ENCODE measurements at places on chromosomes 16 and 17.

DNA sequence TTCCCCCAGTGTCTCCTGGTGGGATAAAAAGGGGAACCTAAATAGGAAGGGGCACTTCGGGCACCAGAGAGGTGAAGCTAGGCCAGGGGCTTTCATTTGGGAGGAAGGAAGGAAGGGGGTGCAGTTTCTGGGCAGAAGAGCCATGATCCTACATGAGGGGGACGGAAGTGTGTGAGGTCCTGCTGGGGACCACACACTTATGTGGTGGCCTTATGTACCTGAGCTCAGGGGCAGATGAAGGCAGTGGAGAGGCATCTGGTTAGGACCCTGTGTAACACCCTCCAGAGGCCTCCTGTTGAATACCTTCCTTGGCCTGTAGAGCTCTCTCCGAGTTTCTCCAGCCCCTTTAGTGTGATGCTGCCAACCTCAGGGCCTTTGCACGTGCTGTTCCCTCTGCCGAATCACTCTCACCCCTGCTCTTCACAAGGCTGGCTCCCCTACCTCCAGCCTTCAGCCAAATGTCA is 21.2 kb downstream of the IGFBP4 start:
- no peak for DNase-seq

GRCh38 chr17:70041061-70041460 is 34.0 kb upstream of the KCNJ16 start:
- no peak for DNase-seq

GRCh38 chr16:88442383-88442726 is 10.7 kb upstream of the ZFPM1 start:
- DNase-seq, result no peak

- DNase-seq, result no peak
Observed at GRCh38 chr17:83170571-83171260, 91.3 kb downstream of the METRNL start.

- DNase-seq, result no peak
Observed at GRCh38 chr16:31200821-31201568, 1.6 kb downstream of the PYCARD start.

GRCh38 chr16:57590654-57591085 is 37.8 kb upstream of the ADGRG1 start:
- DNase-seq, result no peak

DNA sequence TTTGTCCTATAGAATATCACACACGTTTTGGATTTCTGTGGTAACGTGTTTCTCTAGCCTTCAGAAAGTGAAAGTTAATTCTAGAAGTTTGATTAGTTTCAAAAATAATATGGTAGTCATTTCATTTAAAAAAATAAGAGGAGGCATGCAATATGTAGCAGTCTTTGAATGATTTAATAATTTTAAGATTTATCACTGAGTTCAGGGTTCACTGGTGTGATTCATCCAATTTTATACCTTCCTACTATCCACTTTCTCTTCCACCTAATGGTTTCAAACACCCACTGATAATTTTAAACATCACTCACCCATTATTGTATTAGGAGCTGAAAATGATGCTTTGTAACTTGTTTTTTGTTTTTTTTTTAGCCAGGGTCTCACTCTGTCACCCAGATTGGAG is 42.3 kb downstream of the CMC2 start:
- no peak for DNase-seq

- DNase-seq, result no peak
Observed at GRCh38 chr16:51107742-51108141, 43.3 kb downstream of the SALL1 start.

- no peak for DNase-seq
Observed at GRCh38 chr17:27951872-27952271, 58.7 kb upstream of the LYRM9 start.

DNA sequence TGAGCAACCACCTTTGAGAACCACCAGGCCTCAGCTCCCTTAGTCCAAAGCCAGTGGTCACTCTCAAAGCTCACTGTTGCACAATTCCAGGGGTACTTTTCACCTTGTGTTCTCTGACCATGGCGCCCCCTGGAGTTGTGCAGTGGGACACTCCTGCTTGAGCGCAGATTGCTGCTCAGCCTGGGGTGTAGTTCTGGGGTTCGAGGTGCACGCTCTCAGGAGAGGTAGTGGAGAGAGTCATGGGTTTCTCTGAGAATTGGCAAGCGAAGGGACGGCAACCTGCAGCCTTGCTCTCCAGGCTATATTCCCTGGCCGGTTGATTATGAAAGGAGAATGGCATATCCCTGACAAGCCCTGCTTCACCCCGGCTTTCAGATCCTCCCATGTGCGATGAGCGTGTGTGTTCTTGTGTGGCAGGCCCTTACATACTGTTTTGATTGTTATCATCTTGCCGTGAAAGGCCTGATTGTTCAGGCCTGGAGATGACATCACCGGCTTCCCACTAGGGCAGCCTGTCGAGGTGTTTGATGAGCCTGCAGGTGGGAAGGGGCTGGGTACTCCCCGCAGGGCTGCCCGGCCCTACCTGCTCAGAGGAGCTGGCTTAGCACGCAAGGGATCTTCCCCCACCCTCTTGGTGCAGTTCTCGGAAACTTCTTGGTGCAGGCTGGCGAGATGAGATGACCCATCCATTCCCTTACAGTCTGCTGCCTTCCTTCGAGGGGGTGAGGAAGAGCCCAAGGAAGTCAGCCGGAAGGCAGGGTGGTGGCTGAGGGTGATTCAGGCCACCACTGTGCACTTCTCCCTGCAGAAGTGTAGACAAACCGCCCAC is 431.2 kb downstream of the SLC39A11 start:
- DNase-seq, result no peak

DNA sequence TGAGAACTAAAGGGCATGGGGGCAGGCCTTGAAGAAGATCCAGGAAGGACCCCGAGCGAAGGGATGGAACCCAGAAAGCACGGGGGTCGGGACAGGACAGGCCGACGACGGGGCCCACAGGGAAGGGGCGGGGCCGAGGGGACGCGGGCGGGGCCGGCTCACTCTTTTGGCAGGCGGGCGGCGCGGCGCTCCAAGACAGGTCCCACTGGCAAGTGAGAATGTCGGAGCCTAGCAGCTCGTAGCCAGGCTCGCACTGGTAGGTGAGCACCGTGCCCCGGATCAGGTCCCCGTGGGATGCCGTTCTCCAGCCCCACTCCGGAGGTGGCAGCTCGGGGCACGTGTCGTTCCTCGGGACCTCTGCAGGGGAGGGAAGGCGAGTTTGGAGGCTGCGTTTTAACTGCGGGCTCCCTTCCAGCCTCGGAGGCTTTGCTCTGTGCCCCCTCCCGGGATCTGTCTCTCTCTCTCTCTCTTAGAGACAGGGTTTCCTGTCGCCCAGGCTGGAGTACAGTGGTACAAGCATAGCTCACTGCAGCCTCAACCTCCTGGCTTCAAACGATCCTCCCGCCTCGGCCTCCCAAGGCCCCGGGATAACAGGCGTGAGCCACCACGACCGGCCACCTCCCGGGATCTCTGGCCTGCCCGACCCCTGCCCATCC is 13.7 kb upstream of the CDIPT start:
- DNase-seq, result no peak

DNA sequence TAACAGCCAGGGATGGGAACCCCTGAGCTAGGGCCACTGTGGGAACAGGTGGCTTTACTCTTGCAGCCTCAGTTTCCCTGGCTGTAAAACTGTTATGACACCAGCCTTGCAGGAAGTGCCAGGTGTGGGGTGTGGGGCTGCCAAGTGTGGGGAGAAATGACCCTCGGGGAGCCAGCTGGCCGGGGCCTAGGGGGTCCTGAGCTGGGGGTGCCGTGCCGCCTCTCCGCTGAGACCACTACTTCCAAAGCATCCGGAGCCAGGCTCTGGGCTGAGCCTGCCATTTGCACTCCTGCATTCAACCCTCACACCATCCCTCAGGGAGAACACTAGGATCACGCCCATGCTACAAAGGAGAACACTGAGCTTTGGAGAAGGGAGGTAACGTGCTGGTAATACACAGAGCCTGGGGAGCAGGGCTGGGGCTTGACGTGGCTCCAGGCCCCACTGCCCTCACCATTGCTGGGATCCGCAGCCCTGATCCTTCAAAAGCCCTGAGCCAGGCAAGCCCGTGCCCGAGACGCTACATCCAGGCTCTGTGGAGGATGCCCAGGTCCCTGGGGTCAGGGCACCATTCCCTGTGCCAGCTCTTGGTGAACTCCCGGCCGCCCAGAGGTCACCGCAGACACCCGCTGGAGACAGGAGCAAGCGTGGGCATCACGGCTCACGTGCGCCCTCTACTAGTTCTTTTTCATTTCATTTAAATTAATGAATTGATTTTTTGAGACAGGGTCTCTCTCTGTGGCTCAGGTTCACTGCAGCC is 28.8 kb upstream of the GINS2 start:
- peak; percentile 45 for DNase-seq

- DNase-seq, result no peak
Observed at GRCh38 chr16:50381679-50382440, 13.1 kb upstream of the BRD7 start.
